Stimulated activated CD8-positive, alpha-beta memory T cell treated with anti-CD3 and anti-CD28 coated beads, Interleukin-7, amount 100 ng/mL, for 4 hours (primary cell): ENCODE measurements at places on chromosomes 5 and 9.

GRCh38 chr9:113584428-113585084, 121.0 kb downstream of the RGS3 start:
- no peak for DNase-seq

DNA sequence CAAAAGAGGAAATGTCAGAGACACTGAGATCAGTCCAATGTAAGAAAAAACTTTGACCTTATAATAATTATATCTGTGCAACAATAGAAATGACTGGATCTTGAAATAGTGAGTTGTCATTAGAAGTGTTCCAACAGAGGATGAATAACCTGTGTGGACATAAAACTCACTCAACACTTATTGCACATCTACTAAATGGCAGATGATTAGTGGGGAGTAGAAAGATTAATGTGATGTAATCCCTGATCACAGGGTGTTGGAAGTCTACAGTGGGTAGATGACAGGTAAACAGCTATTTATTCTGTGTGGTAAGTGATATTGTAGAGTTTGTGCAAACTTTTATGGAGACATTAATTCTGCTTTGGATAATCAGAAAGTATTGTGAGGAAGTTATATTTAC, 177.3 kb upstream of the HMHB1 start:
- DNase-seq, result no peak

GRCh38 chr5:40390281-40391149, 289.2 kb upstream of the PTGER4 start:
- no peak for DNase-seq

- DNase-seq, result no peak
These were observed 183.0 kb upstream of the FTMT start for GRCh38 chr5:121668635-121669034.

DNA sequence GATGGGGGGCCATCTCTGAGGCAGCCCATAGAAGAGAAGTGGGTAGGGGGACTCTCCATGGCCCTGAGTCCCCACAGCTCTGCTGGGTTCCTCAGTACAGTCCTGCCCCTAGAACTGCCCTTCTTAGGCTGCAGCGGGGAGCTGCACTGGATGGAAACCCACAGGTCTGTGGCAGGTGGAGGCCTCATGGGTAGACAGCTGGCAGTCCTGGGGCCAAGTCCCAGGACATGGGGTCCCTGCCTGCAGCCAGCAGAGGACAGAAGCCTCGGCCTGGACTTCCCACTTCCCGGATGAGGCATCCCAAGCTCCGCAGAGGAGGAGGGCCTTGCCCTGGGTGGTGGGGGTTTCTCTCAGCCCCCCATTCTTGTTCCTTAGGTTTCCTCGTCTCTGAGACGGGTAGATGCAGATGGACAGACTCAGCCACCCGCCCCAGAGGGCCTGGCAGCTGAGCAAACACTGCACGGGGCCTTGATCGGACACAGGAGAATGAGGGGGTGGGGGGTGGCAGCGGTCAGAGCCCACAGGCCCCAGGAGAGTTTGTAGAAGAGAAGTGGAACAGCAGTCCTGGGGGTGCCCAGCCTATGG, 153.8 kb downstream of the C9orf50 start:
- DNase-seq, result no peak

GRCh38 chr5:135535820-135536801, at the start of gene NEUROG1:
NEUROG1 (minus strand) TSS chr5:135535964; CDS start chr5:135535690, 274 bp downstream.
- no peak for DNase-seq

- no peak for DNase-seq
These were observed 62.6 kb downstream of the ANGPTL2 start for GRCh38 chr9:127059765-127060361.

DNA sequence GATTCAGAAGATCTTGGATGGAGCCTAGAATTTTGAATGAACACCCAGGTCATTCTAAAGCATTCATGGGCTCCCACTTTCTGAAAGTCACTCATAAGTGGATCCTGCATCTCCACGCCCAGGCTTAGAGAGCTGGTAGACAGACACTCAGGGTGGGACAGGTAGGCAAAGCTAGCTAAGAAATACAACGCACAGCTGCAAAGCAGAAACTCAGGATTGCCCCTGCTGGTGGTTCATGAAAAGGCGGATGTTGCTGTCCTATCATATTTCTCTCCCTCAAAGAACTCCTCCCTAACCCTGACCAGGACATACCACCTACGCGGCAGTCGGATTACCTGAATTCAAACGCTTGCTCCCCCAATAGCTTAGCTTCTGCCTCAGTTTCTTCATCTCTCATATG, 226.5 kb downstream of the GLIS3 start:
- DNase-seq, result no peak

- no peak for DNase-seq
These were observed 13.1 kb downstream of the THBS4 start for GRCh38 chr5:80048084-80048780.

DNA sequence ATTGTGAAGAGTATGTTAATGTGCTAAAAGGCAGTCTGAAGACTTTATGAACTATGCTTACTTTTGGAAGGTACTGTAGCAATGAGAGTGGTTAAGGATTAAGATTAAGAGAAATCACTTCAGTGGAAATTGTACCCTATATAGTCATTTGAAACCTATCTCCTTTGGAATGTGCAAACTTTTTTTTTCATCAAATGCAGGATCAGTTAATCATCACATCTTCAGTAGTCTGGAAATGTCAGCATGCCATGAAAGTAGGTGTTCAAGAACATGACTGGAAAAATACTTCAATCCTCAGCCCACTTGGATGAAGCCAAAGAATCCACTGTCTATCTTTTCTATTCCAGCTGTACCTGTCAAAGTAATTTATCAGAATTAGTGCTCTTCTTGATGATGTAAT, 157.8 kb upstream of the TMEM161B start:
- DNase-seq, result no peak

DNA sequence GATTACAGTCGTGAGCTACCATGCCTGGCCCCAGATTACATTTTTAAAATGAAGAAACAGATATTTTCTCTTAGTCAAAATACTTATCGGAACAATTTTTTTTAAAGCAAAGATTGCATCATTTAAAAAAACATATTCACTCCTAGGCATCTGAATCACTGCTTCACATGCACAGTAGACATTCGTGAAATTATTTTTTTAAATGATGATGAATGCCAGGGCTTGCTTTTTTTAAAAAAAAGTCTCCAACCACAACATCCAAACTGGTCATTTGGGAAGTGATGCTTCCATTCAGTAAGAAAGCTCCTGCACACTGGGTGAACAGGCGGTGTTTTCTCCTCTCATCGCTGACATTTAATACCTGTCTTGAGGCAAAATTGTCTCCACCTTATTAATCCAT, 223.0 kb upstream of the DMRT1 start:
- DNase-seq, result no peak

GRCh38 chr9:92977279-92977678, 30.0 kb downstream of the FGD3 start:
- no peak for DNase-seq

- no peak for DNase-seq
These were observed 17.8 kb downstream of the CTNNA1 start for GRCh38 chr5:138770977-138771376.

GRCh38 chr9:90838581-90839154, 37.0 kb downstream of the SYK start:
- no peak for DNase-seq

GRCh38 chr5:67494186-67494855, 297.7 kb upstream of the CD180 start:
- DNase-seq, result no peak

DNA sequence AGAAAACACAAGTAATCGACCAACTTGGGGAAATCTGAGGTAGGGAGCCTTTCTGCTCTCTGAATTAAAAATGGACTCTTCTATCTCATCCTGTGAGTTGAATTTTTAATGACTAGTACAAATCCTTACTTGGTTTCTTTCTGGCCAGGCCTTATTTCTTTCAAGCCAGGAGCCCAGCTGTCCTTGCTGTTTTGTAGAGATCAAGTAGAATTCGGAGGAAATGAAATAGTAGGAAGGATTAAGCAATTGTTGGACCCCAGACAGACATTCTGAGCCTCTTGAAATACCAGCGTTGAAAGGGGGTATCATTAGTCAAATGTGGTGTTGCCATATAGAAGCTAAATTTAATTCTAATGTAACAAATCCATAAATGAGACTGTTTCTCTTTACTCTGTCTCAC, 53.7 kb upstream of the SMIM15 start:
- DNase-seq, result no peak
